ENCODE measurements at places on chromosomes 1 and 21.

- DNase-seq, result no peak
Measured at GRCh38 chr21:21187579-21187978, 189.4 kb downstream of the NCAM2 start.

GRCh38 chr1:66327588-66327987 is 206.4 kb upstream of the SGIP1 start:
- no peak for DNase-seq

GRCh38 chr1:56940039-56940438 is 25.8 kb downstream of the C8B start:
- DNase-seq, result no peak

GRCh38 chr1:47231301-47232186 is 481 bp downstream of the TAL1 start:
- no peak for DNase-seq

DNA sequence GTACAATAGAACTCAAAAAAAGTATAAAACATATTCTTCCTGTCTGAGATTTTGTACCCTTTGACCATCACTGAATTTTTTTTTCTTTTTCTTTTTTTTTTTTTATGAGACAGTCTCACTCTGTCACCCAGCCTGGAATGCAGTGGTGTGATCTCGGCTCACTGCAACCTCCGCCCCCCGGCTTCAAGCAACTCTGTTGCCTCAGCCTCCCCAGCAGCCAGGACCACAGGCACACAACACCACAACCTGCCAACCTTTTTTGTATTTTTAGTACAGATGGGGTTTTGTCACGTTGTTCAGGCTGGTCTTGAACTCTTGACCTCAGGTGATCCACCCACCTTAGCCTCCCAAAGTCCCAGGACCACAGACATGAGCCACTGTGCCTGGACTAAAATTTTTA is 10.4 kb downstream of the SDCCAG8 start:
- DNase-seq, result no peak

DNA sequence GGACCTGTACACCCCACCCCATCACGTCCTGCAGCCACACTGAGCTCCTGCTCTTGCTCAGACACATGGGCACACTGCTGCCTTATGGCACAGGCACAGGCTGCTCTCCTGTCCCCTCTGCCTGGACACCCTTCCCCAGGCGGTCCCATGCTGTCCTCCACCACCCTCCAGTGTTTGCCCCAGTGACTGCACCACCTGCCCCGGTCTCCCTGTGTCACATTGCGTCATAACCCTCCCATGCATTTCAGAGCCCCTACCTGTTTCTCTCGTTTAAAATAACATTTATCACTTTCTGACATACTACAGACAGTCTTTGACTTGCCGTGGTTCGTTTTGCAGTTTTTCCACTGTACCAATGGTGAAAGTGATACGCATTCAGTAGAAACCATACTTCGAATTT is 159.2 kb downstream of the CAMTA1 start:
- DNase-seq, result no peak

- DNase-seq, result no peak
Measured at GRCh38 chr1:34781844-34782391, 904 bp downstream of the GJB3 start.

- no peak for DNase-seq
Measured at GRCh38 chr1:77671836-77672235, 10.6 kb downstream of the ZZZ3 start.

DNA sequence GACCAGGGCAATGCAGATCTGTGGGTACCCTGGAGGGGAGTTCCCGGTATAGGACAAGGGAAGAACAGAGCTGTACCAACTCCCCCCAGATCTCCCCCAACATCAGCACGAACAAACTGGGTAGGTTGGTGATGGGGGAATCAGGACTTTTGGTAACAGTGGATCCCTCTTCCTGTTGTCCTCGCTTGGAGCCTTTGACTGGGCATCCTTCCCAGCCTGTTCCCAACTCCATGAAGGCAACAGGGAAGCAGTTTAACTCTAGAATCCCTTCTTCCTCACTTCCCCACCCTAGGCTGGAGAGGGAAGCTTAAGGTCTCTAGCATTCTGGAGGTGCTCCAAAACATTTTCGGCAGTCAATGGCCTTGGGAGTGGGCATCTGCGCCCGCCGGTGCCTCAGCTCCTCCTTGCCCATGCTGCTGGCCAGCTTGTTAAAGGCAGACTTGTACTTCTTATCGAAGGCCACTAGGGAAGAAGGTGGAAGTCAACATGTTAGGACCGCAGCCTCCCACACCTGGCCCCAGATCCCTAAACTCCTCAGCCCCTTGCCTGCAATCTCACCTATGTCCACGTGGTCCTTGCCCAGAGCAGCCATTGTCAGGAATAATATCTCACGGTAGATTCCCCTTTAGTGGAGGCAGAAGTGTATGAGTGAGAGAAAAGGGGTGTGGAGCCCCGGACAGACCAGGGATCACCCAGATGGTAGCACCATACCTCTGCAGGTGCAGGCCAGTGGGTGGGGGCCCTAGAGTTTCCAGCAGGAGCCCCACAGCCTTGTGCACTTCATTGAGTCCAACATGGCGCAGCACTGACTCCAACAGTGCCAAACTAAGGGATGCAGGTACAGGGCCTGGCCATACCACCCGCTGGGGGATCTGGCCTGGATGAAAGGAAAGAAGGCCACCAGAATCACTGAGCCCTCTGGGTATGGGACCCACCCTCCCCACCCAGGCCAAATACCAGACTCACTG is 7.5 kb upstream of the GATAD2B start:
- no peak for DNase-seq

DNA sequence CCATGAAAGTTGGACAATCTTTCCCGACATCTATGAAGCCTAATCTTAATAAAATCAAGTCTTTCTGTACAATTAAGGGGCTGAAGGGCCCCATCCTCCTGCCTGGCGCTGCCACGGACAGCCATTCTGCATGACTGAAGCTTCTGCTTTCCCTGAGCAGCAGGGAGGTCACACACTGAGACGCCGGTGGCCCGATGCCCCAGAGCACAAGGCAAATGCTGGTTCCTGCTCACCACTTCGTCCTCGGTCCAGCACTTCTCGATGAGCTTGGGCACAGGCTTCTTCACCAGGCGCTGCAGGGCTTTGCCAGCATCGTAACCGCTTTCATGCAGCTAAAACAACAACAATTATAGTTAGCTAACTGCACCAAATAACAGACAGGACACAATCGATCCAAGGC is 147.8 kb downstream of the SLC45A1 start:
- DNase-seq, result no peak

DNA sequence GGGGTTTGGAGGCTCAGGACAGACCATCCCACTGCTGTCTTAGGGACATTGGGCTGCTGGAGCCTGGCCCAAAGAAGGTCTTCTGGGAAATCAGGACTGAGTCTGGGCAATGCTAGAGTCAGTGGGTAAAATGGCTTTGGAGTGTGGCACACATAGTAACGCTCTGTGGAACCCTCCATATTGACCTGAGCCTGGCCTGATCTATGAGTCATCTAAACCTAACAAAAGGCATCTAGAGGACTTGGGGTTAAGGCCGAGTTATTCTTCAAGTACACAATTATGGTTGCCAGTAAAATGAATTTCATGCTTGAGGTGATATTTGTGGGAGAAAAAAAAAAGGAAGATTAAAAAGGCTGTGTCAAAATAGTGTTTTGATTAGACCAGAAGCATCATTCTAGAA is 77.7 kb downstream of the ST6GALNAC5 start:
- DNase-seq, result no peak

DNA sequence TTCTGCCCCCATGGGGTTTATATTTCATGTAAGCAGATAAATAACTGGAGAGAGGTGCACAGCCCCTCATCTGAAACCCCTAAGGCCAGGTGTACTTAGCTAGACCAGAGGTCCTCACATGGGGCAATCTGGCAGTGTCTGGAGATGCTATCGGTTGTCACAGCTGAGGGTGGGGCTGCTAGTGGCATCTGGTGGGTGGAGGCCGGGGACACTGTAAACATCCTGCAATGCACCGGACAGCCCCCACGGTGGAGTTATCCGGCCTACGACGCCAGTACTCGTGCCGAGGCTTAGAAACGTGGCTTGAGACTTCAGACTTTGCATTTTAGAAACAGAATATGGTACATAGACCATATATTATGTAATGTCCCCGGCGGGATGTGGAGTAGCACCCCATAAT is 186.5 kb upstream of the VAMP3 start:
- no peak for DNase-seq

GRCh38 chr1:1782399-1783221 is 4.3 kb upstream of the NADK start:
- no peak for DNase-seq

DNA sequence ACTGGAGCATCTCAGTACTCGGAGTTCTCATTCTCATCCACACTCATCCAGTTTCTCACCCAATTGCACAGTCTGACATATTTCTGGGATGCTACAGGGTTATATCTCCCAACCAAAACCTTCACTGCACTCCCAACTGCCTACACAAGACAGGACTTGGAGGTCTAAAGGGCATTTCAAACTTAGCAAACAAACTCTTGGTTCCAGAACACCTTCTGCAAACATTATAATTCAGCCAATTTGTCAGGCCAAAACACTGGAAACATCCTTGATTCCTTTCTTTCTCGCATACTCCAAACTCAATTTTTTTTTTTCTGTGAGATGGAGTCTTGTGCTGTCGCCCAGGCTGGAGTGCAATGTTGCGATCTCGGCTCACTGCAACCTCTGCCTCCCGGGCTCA is 7.9 kb downstream of the SLAMF1 start:
- DNase-seq, result no peak

GRCh38 chr1:182580736-182581135 is 8.3 kb downstream of the RNASEL start:
- no peak for DNase-seq

GRCh38 chr21:23162198-23162946 is 2164.2 kb downstream of the NCAM2 start:
- no peak for DNase-seq

DNA sequence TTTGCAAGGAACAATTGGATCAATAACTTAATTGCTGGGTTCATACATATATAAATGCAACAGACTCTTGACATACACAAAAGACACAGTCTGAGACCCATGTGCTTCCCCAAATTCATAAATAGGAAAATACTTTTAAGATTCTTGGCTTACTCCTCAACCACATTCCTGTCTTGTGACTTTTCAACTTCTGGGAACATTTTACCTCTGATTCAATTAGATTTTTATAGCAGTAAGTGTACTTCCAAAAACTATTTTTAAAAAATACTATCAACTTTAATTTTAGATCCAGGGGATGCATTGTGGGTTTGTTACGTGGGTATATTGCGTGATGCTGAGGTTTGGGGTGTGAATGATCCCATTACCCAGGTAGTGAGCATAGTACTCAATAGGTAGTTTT is 406.7 kb downstream of the RPS6KC1 start:
- DNase-seq, result no peak

DNA sequence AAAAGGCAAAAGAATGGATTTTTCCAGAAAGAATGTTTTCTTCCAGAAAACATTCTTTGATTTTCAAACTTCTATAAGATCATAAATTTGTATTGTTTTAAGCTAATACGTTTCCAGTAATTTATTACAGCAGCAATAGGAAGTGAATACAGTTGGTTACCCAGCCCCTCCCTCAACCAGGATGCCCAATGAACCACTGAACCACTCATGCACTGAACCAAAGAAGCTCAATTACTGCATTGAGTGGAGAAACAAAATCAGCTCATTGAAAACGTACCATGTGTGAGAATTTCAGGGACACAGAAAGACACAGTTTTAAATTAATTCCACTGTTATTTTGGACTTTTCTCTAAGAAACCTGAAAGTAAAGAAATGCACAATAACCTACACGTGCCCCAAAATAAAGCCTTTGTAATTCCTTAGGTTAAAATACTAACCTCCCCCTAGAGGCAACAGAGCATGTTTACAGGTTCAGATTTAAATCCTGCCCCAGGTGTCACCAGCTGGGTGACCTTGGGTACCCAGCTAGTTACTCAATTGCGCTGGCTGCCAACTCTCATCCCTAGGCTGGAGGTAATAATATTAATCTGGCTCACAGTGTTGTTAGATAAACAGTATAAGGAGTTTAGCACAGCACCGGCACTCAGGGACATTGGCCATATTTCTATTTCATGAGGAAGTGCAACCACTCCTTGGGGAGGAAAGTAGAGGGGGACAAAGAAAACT is 111.7 kb downstream of the NMNAT2 start:
- DNase-seq, result no peak

GRCh38 chr21:46060596-46061061 is 37.3 kb upstream of the COL6A2 start:
- DNase-seq, result no peak

GRCh38 chr1:228346731-228347130 is 59.9 kb downstream of the TRIM11 start:
- DNase-seq, result no peak

- DNase-seq, result no peak
Measured at GRCh38 chr21:18368205-18368604, 35.4 kb downstream of the TMPRSS15 start.

DNA sequence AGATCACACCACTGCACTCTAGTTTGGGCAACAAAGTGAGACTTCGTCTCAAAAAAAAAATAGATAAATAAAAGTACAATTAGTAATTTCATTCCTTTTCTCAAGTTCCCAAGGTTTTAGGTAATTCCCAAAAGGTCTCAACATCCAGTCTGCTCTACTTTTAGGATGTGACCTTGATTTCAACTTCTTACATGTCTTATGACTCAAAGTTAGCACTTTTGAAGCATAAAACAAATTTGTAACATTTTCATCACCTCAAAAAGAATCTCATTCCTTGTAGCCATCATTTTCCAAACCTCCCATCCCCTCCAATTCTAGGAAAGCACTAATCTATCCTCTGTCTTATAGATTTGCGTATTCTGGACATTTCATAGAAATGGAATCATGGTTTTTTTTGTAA is 32.2 kb downstream of the SNX27 start:
- no peak for DNase-seq

GRCh38 chr1:202107801-202108731 is 14.7 kb upstream of the GPR37L1 start:
- DNase-seq, result no peak

All from cortex of kidney (tissue), 1 donor.